NCI-H510A (cell line): ENCODE measurements at places on chromosomes 4 and X.

- no peak for DNase-seq
These were observed 60.9 kb upstream of the PACRGL start for GRCh38 chr4:20639346-20639745.

DNA sequence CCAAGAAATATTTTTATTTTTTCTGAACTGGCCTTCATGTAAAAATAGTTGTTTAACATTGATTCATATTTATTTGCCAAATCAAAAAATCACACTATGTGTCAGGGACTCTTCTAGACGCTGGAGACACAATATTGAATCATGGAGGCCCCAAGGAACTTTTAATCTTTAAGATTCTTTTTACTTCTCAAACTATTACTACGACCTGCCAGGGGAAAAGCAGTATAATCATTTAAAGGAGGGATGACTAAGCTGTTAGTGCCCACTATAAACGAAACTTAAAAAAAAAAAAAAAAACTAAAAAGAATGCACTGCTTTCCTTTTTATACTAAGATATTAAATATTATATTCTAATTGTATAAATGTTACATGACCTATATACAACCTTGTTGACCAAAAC lies 84.7 kb downstream of the PPA2 start:
- no peak for DNase-seq

- DNase-seq = no peak
These were observed 193.7 kb upstream of the SPANXN4 start for GRCh38 chrX:142831961-142832530.

- no peak for DNase-seq
These were observed 82.8 kb upstream of the NKX1-1 start for GRCh38 chr4:1488831-1489638.

GRCh38 chrX:50988649-50989048 lies 78.1 kb downstream of the BMP15 start:
- no peak for DNase-seq

GRCh38 chr4:40458683-40459082 lies 123.5 kb downstream of the CHRNA9 start:
- DNase-seq = no peak

DNA sequence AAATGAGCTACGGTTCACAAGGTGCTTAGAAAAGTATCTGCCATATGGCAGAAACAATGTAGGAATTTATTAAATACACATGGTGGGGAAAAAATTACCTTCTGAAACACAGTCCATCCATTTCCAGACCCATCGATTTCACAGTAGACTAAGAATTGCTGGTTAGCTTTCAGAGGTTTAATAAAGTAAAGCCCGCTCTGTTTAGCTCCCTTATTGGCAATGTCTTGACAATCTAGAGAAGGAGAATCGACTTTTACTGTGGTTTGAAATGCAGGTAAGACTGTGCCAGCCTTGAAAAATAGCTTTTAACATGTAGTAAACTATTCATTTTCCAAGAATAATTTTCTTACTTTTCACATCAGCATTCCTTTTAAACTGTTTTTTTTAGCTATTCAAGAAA lies 2.9 kb downstream of the FGG start:
- no peak for DNase-seq
